ENCODE measurements at places on chromosomes 7 and 10. TPM values are rescaled to one million over a fixed set of nuclear protein-coding genes. Genes with fewer than 3 reads are reported as not detected.

Gene SKIDA1
- total RNA-seq, result 10.1 TPM

Gene LDB3
- total RNA-seq, result 3.4 TPM

Gene DNAJC12
- total RNA-seq, result 6.7 TPM

Gene CALHM2
- total RNA-seq, result 7.2 TPM

Gene BCCIP
- 52.5 TPM for total RNA-seq

GRCh38 chr7:27708485-27708884 is 31.5 kb upstream of the TAX1BP1 start:
- DNase-seq, result no peak

DNA sequence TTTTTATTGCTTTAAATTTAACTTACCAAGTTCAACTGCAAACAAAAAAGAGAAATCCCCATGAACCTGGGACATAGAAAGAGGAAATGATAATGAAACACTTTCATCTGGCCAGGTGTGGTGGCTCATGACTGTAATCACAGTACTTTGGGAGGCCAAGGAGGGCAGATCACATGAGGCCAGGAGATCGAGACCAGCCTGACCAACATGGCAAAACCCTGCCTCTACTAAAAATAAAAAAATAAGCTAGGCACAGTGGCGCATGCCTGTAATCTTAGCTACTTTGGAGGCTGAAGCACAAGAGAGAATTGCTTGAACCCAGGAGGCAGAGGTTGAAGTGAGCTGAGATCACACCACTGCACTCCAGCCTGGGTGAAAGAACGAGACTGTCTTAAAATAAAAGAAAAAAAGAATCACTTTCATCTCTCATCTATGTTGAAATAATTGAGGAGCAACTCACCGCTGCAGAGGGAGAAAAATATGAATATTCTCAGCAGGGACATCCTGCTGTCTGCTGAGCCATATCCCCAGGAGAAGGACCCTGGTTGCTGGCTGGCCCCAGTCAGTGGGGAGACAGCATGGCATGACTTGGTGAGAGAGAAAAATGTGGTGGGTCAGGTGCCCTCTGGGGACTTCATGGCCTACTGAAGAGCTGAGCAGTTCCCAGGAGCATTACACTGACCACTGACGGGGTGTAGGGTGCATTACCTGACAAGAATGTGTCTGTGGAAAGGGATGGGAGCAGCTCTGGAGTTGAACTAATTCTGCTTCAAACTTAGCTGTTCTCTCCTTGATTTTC is 22.8 kb upstream of the TARP start:
- no peak for DNase-seq

DNA sequence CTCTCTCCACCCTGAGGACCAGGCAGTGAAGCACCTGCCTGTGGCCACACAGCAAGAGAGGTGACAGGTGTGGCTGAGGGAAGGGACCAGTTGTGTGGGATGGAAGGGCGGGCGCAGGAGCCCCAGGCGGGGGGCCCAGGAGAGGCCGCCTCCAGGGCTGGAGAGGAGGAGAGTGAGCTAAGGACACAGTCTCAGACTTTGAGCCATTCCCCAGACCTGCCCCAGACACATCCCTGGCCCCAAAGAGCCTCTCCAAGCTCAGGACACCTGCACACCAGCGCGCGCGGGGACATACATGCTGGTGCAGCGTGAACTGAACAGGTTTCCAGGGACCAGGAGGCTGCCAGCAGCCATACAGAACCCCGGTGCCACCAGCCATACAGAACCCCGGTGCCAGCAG is 237.3 kb downstream of the MAD1L1 start:
- no peak for DNase-seq

GRCh38 chr7:12805957-12806356 is 118.5 kb downstream of the ARL4A start:
- peak; percentile 9 for DNase-seq

DNA sequence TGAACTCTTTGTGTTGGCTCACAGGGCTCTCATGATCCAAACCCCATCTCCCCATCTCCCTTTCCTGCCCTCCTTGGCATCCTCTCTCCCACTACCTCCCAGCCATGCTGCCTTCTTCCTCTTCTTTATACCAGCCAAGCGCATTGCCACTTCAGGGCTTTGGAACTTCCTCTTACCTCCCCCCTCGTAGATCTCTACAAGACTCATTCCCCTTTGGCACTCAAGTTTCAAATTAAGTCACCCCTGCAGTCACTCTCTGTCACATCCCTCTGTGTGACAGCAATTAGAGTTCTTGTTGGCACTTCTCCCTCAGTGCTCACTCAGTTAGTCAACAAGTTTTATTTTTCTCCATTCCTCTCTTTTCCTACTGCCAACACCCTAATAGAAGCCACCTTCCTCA is 20.8 kb upstream of the NRP1 start:
- peak; percentile 10 for DNase-seq

GRCh38 chr10:62496925-62497324 is 122.8 kb downstream of the ZNF365 start:
- DNase-seq, result peak; percentile 54

GRCh38 chr10:123150986-123151736 is 3.0 kb upstream of the BUB3 start:
- DNase-seq, result no peak

DNA sequence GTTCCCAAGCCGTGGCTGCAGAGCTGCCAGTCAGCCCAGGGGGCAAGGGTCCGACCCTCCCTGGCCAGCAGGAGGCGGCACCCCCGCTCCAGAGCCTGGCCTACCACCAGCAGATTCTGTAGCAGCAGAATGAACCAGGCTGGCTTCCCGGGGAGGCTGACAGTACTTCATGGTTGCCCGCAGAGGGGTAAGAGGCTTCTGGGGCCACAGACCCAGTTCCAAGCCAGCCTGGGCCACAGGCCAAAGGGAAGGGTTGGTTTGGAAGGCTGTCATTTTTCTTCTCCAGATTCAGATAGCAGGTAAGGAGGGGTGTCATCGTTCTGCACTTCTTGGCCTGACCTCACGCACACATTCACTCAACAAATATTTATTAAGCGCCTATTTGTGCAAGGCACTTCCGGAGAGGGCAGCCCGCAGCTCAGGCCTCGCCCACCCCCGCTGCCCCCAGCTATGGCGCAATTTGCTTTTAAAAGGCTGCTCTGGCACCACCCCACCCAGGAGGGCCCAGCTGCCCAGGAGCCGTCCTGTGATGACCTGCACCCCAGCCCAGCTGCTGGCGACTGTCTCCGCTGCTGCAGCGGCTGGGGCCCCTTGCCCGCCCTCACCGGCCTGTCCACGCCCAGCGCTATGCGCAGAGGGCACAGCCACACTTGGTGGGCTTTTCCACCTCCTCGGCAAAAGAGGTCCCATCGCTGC is 168.5 kb downstream of the LCOR start:
- no peak for DNase-seq

GRCh38 chr7:128000048-128000447 is 31.2 kb downstream of the LRRC4 start:
- no peak for DNase-seq

DNA sequence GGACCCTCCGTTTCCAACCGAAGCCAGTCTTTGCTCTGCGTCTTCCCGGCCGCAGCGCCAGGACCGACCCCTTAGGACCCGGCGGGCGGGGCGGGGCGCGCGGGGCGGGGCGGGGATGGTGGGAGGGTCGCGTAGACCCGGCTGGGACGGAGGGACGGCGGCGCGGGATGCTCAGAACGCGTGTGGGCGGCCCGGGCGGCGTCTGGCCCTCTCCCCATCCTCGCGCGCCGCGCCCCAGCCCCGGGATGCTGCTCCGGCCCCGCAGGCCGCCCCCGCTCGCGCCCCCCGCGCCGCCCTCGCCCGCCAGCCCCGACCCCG is at the start of gene UTF1:
Gene UTF1, plus strand, starts transcription at position 174 of the 318 bp plus-strand sequence. Its CDS starts 72 bp downstream, at position 246.
- DNase-seq, result no peak

DNA sequence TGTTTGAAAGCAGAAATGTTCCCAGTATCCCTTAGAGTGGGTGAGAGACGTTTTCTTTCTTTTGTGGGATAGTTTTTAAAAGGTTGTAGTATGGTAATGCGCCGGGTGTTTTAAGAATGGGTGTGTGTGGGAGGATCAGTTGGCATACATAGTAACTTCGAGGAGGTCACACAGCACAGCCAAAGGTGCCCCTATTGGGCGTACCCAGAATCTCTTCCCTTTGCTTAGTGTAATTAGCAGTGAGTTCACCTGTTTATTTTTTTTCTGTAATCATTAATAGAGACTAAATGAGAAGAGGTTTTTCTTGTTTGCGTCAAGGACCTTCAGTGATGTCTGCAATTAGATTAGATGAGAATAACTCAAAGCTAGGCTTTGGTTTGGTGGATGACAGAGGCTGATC is 1.5 kb downstream of the PLEKHA8 start:
- no peak for DNase-seq

DNA sequence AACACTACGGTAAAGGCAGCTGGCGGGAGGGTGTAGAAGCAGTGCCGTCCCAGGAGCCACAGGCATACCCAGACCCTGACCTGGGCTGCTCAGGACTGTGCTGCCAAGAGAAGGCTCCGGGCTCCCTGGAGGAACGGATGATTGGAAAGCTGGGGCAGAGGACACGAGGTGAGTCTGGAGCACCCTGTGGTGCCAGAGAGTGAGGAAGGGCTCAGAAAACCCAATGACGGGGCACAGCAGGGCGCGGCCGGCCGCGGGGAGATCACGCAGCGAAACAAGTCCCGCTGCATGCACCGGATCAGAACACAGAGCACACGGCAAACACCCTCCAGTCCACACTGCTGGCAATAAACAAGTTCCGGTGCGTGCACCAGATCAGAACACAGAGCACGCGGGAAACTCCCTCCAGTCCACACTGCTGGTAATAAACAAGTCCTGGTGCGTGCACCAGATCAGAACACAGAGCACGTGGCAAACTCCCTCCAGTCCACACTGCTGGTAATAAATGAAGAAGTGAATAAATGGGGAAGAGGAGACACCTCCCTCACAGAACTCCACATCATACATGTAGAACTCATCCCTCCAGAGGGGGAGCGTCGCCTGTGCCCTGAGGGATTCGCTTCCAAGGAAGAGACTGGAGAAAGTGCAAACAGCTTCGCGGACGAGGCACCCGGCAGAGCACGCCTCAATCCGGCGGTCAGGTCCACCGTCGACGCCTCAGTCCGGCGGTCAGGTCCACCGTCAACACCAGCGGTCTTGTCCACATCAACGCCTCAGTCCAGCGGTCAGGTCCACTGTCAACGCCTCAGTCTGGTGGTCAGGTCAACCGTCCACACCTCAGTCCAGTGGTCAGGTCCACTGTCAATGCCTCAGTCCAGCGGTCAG is 265.0 kb downstream of the MAD1L1 start:
- DNase-seq, result no peak

DNA sequence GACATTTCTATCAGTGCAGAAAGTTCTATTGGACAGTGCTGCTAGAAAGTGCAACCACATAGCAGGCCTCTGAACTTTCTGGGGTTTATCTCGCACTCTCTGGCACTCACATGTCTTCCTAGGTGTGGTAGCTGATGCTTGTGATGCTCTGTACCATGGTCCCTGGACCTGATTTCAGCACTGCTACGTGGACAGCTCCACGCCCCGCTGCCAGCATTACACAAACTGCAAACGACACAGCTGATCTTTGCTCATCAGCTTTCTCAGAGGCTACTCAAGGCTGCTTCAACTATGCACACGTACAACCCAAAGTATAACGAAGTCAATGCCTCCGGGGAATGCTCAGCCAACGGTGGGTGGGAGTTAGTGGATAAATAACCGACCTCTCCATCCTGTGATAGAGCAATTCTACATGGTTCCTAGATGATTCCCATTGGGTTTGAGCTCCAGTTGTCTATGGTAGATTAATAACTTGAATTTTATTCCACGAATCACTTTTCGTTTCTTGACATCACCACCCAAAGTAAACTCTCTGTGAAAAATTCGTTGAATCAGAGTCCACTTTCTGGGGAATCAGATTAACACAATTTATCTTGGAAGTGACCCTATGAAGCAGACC is 302.5 kb downstream of the ACTR3B start:
- peak; percentile 3 for DNase-seq

DNA sequence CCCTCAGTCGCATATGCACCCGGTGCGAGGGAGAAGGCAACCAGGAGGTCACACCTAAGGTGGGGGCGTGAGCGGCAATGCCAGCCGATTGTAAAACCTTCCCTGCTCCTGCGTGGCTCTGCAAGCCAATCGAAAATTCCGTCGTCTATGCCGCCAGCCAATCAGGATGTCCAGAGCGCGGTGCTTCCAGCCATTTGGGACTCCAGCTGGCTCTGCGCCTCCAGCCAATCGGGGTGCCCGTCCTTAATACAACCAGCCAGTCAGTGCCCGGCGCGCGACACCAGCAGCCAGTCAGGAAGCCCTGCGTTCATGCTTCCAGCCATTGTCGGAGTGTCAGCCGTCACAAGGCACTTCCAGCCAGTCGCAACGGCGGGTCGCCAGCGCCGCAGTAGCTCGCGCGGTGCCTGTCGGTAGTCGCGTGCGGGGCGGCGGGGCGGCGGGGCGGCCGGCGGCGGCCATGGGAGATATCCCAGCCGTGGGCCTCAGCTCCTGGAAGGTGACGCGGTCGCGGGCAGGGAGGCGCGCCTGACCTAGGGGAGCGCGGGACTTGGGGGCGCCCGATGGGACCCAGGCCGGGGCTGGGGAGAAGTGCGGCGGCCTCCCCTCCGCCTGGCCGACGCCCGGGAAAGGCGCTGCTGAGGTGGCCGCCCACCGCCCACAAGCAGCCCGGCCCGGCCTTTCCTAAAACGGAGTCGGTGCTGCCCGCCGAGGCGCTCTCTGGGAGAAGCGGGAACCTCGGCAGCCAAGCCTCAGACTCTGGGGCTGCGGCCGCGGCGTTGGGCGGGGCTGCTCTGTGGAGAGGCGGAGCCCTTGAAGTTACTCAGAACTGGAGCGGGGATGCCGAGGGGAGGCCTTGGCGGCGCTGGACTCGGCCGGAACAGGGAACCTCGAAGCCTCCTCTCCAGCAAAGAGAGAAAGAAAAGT is at the start of gene AKR1E2:
Gene AKR1E2, plus strand, starts transcription at position 340 of the 924 bp plus-strand sequence. Its CDS starts 118 bp downstream, at position 458.
- DNase-seq, result peak; percentile 91

GRCh38 chr7:105799006-105799405 is 77.4 kb downstream of the ATXN7L1 start:
- no peak for DNase-seq

GRCh38 chr10:104556831-104557230 is 84.3 kb upstream of the SORCS3 start:
- DNase-seq, result no peak

- DNase-seq, result peak; percentile 35
These were observed 7.2 kb downstream of the MINDY4 start for GRCh38 chr7:30778255-30779025.

DNA sequence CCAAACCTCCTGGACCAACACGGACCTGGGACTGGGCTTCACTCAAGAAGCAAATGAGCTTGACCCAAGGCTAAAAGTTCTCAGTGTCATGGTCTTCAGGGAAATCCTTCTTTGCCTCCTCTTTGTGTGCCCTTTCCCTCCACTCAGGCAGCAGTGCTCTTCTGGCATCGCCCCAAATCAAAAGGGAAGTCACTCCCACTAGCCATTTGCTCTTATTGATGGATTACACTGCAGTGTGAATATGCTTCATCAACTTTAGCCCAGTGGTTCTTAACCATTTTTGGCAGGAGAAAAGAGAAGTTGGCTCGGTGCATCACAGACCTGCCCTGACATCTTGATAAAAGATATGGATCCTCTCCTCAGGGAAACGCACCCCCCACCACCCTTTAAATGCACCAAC is 19.2 kb upstream of the IKZF1 start:
- no peak for DNase-seq
